ENCODE measurements at places on chromosomes 3 and 15.

DNA sequence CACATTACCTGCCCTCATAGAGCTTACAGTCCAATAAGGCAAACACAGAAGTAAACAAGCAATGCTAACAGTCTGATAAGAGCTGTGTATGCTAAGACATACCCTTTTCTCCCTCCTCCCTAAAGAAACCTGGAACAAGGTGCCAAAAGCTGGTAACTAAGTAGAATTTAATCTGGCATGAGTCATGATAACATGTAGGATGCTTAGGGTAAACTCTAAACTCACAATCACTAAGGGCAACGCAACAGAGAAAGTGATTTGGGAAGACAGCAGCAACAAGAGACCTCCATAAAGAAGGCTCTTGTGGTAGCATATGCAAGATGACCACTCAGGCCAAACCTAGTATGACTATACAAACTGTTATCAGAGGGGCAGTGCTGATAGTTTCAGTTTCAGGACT lies 55.5 kb downstream of the MYO1E start:
- DNase-seq, result no peak

- DNase-seq, result no peak
Measured at GRCh38 chr3:151580591-151580990, 119.7 kb upstream of the IGSF10 start.

DNA sequence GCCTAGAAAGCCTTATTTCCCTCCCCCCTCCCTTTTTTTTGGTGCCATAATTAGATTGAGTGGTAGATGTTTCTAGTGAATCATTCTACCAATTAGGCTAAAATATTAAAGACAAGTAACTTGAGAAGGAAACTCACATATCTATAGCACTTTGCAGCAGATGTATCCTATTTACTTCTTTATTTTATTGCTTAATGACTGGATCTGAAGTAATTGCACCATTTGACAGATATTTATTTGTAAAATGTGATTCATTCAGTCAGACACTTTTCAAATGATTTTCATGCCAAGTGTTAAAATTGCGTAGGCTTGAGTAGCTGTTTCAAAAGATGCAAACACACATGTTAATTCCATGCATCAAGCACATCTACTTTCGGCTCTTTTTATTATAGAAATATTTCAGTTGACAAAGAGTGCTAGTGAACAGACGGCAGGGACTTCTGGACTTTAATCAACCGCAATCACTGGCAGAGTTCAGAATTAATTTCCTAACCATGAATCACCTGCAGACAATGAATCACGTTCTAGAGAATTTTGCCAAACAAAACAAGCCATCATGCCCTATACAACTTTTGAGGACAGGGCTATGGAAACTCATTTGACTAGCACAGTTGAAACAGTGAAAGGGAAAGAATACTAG lies 636.8 kb downstream of the MECOM start:
- no peak for DNase-seq

DNA sequence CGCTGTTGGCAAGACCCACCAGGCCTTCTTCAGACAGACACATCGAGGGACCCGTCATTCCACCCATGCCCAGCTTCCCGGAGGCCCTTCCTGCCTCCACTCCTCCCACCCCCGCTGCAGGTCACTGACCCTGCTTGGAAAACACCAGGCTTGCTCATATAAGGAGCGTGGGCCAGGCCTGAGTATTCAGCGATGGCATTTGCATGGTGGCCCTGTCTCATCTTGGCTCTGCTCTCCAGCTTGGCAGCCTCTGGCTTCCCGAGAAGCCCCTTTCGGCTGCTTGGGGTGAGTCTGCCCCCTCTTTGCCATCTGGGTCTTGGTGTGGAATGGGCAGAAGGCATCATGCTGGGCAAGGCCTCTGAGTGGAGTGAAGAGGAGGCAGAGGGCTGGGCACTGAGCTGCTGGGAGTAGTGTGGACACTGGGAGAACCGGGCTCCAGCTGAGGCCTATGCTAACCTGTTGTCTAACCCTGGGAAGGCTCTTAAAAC lies at the start of gene ITIH3:
Gene ITIH3, plus strand, starts transcription at position 185 of the 488 bp plus-strand sequence. Its CDS starts 8 bp downstream, at position 193.
- no peak for DNase-seq

- DNase-seq, result no peak
Measured at GRCh38 chr3:106170636-106171035, 301.8 kb upstream of the CBLB start.

- no peak for DNase-seq
Measured at GRCh38 chr3:86481031-86481430, 509.9 kb downstream of the VGLL3 start.

- DNase-seq, result no peak
Measured at GRCh38 chr15:74565381-74566085, 24.5 kb downstream of the ARID3B start.

DNA sequence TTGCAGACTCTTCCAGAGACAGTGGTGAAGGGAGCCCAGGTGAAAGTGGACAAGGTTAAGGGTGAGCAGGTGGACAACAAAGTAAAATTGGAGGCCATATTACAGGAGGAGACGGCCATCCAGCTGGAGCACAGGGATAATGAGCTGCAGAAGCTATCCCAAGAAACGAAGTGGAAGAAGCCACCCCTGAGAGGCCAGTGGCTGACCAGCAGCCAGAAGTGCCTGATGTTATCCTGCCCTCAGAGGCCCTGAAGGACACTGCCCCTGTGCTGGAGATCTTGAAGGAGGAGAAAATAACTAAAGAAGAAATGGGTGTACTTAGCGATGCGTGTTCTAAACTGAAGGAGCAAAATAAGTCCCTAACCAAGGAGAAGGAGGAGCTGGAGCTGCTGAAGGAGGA lies 107.6 kb downstream of the SMAD6 start:
- no peak for DNase-seq

- no peak for DNase-seq
Measured at GRCh38 chr15:56715220-56715619, 18.1 kb downstream of the ZNF280D start.

GRCh38 chr3:142657033-142657432 lies 60.8 kb downstream of the PLS1 start:
- no peak for DNase-seq

DNA sequence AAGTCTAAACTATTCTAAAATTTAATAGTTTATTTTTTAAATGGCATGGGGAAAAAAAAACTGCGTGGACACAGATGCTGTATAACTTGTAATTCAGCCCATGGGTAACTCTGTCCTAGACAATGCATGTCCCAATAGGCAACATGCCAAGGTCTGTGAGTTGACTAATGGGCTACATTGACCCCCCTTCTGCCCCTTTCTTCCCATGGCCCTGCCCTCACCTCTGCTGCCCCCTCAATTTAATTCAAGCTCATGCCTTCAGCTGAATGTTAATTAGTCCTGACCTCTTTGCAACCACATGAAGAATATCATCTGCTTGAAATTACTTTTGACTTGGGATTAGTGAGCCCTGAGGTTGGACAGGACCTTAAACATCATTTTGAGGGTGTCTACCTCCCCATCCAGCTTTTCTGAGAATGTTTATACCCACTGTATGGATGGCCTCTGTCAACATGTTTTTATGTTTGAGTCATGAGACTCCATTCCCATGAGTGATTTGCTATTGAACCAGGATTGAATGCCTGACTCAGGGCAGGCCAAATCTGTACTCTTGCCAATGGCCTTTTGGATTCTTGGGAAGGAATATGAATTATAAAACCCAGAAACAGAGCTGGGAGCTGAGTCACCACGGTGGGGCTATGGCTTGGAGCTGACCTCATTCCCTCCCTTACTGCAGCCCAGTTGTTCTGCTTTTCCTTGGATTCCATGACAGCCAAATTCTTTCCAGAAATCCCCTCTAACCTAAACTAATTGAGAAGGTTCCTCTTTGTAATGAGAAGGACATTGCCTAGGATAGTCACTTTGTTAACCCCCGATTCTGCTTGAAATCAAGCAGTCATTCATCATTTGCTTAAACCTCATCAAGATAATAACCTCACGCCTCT lies 33.5 kb upstream of the PDE8A start:
- no peak for DNase-seq

DNA sequence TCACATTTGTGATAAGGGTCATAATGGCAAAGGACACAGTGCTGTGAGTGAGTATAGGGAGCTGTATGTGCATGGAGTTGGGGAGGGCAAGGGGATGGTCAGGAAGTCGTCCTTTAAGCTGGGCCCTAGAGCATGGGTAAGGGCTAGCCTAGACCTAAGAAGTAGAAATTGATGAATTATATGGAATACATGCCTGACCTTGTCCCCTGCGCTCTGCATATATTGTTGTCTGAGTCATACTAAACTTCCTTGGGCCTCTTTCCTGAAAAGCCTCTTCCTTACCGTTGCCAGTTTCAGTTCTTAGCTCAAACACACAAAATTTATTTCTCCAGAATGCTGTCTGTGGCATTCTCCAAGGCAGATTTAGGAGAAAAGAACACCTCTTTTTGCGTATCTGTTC lies 4.6 kb downstream of the SNRK start:
- no peak for DNase-seq

DNA sequence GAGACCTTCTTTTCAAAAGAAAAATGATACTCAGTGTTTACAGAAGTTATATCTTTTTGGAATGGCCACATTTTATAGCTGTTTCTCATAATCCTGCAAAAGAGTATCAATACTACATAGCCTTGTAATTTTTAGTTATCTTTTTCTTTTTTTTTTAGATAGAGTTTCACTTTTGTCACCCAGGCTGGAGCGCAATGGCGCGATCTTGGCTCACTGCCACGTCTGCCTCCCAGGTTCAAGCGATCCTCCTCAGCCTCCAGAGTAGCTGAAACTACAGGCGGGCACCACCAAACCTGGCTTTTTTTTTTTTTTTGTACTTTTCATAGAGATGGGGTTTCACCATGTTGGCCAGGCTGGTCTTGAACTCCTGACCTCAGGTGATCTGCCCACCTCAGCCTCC lies 53.6 kb downstream of the ANKRD28 start:
- DNase-seq, result no peak

GRCh38 chr3:3340965-3341895 lies 161.7 kb upstream of the CRBN start:
- no peak for DNase-seq

DNA sequence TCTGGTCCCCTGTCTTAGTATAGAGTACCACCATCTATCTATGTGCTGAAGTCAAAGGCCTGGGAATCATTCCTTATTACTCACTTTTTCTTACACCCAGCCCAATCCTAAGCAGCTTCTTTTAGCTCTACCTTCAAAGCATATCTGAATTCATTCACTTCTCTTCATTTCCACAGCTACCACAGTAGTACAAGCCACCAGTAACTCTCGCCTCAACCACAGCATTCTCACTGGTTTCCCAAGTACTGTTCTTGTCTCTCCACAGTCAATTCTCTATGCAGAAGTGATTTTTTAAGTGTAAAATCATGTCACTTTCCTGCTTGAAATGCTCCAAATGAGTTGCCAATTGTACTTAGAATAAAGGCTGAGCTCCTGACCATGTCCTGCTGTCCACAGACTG lies 401.7 kb downstream of the OXSM start:
- DNase-seq, result no peak

DNA sequence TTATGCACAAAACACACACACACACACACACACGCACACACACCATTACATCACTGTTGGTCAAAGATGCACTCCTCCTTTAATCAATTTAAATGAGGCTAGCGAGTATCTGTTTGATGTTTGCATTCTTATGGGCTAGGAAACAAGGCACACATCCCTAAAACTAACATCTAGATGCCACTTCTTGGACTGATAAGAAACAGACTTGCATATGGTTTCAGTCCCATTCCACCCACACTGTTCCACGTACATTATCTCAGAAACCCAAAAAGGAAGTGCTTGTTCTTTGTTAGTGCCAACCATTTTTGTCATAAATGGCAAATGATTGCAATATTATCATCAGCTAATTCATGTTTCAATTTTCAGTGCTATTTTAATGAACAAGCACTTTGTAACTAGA lies 69.5 kb downstream of the CCR1 start:
- DNase-seq, result no peak

GRCh38 chr3:123768480-123769355 lies 115.4 kb downstream of the MYLK start:
- DNase-seq, result no peak

All from esophagus squamous epithelium (tissue), 5 donors.